Left forelimb (tissue), 1 donor: ENCODE measurements at places on chromosomes 3 and 15.

- DNase-seq = no peak
Observed at GRCh38 chr3:193665370-193665989, 72.5 kb downstream of the OPA1 start.

GRCh38 chr15:42363487-42363886 lies 4.2 kb downstream of the CAPN3 start:
- no peak for DNase-seq

DNA sequence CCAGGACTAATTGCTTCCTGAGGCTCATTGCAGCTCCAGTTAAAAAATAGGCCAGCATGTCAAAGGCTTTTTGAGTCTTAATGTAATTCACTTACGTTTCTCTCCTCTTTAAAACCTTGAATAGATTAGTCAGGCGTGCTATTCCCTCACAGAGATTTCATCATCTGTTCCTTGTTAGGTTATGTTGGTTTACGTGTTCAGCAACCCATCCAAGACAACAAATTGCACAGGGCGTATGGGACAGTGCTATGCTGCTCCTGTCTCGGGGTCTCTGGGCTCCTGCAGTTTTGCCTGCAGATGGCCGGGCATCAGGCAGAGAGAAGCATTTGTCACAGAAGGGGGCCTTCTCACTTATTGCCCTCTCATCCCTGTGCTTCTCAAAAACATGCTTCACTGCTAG lies 117.1 kb downstream of the CHDH start:
- DNase-seq = no peak

- DNase-seq = no peak
Observed at GRCh38 chr3:8647137-8647985, 2.8 kb upstream of the SSUH2 start.

GRCh38 chr3:158743664-158744566 lies 11.7 kb upstream of the RARRES1 start:
- no peak for DNase-seq

GRCh38 chr3:181212271-181212670 lies 222.7 kb upstream of the DNAJC19 start:
- DNase-seq = no peak

DNA sequence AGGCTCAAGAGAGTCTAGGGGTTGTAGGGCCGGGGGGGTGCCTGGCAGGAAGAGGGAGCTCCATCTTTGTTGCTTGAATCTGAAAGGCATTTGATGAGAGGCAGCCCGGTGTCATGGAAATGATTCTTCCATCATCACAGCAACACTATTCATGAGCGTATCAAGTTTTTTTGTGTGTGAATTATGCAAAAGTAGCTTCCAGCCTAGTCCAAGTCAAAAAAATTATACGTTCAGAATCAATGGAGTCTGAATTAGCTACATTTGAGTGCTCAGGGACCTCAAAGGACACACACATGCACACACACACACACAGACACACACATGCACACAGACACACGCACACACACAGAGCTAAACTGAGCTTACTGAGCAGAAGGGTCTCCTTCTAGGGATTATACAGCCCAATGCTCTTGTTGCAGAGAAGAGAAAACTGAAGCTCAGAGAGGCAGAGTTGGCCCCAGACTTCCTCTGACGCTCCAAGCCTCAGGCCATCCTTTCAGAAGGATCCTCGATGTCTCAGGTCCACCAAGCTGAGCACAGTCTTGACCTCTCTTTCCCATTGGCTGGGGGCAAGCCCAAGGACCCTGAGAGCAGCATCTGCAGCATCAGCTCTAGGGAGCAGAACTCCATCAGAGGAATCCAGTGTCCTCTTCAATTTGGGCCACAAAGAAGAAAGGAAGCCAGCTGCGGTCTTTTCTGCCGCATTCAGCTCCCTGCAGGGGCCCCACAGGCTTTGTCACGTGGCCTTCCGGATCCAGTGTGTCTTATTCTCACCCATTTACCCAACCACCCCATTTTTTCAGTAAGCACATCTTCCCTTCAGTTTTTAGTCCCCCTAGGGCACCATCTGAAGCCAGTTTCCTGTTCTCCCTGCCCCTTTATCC lies 228.0 kb downstream of the UACA start:
- DNase-seq = no peak

DNA sequence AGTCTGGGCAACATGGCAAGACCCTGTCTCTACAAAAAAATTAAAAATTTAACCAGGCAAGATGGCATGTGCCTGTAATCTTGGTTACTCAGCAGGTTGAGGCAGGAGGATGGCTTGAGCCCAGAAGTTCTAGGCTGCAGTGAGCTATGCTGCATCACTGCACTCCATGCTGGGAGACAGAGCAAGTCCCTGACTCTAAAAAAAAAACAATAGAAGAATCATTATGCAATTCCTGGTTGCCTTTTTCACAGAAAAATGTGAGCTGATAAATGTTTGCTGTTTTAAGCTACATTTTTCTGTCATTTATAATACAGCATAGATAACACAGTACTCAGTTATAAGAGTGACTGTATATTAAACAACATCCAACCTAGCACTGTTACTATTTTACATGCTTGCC lies 148.8 kb downstream of the SCAPER start:
- no peak for DNase-seq

DNA sequence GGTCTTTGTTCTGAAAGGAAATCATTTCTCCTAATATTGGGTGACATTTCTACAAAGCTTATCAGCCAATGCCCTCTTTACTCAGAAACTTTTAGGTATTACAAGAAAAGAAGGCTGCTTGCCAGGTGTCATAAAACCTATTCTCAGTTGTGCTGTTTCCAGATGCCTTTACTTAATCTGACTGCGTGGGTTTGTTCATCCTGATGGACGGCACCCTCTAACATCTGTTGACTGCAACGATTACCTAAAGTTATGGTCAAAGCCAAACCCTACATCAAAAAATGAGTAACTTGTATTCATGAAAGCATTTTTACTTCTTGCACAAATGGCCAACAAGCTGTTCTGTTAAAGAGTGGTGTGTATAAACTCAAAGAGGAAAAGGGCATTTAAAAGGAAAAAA lies 207.7 kb upstream of the PDZRN3 start:
- DNase-seq = no peak

DNA sequence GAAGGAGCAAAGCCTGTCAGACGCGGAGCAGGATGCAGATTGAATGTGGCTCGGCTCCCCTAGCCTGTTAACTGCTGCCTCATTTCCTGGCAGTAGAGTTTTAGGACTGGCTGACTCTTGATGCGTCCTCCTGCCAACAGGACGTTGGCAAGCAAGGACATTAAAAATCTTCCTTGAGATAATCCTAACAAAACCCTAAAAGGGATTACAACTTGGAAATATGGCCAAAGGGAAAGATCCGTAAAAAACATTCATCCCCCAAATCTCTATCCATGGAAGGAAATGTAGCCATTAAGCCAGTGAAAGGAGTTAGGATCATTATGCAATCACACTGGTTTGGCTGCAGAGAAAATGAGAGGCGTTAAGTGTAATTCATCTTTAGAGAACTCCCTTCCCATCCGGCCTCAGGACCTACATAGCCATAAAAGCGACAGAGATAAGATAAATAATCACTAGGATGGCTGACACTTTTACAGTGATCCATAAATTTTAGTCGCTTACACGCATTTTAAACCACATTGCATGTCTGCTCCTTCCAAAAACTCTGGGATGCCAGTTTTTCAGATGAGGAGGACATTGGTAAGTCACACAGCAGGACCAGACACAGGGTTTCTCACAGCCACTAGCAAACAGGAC lies 44.5 kb upstream of the C3orf80 start:
- DNase-seq = no peak

GRCh38 chr15:101014921-101015841 lies 96.0 kb downstream of the LRRK1 start:
- peak; percentile 85 for DNase-seq

DNA sequence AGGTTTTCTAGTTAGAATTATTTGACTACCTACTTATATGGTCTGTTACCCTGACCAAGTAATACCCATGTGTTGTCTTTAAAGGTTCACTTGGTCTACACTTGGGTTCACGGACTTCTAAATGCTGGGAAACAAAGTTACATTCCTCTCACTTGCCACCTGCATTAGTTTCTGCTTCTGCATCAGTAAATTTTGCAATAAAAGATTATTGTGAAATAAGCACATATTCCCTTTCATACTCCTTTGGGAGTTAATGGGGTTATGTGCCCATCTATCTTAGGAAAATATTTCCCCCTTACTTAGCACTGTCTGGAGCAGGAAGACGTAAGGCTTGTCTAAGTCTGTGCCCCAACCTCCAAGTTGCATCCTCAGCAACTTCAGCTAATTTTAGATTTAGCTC lies 160.7 kb downstream of the FRMD5 start:
- DNase-seq = no peak

GRCh38 chr3:65576966-65577365 lies 461.8 kb downstream of the MAGI1 start:
- DNase-seq = no peak

DNA sequence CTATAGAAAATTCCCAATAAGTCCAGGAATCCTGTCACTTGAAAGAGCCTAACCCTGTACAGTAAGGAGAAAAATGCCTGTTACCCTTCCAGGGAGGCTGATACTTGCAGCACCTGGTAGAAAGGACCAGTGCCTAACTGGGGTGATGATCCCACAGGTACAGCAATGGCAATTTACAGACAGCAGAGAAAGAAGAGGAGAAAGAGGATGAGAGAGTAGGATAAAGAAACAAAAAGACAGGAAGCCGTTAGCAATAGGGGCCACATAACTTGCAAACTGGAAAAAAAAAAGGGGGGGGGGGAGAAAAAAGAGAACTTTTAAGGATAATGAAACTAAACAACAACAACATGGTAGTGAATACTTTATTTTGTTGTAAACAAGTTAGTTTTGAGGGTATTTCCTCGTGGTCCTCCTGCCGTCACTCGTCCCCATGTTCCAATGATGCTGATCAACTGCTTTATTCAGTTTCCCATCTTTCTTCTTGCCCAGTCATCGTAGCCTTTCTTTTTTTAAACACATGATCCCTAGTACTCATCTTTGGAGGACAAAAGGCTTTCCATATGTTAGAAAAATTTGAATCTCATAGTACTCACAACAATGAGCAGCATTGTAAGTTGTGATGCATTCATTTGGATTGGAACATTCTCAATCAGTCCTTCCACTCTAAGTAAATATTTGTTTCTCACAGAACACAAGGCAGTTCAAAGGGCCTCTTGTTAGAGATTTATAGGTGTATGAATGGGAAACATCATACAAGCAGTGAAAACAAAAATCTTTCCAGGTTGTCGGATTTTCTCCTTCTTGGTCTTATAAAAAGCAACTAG lies 8.6 kb downstream of the TM4SF1 start:
- no peak for DNase-seq

DNA sequence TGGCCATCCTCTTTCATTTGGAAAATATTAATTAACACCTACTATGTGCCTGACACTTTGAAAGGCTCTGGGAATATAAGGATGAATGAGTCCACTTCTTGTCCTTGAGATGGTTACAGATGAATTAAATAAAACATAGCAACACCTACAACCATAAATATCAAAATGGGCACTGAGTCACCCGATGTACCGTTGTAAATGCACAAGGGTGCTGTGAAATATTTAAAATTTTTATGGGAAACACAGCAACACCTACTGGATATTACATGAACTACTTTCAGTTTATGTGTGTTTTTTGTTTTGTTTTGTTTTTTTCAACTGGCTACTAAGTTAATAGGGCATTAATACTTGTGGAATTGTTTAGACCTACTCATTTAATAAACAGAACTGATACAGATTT lies 239.0 kb upstream of the NAALADL2 start:
- DNase-seq = no peak

GRCh38 chr15:53841651-53842050 lies 82.2 kb upstream of the WDR72 start:
- DNase-seq = no peak

DNA sequence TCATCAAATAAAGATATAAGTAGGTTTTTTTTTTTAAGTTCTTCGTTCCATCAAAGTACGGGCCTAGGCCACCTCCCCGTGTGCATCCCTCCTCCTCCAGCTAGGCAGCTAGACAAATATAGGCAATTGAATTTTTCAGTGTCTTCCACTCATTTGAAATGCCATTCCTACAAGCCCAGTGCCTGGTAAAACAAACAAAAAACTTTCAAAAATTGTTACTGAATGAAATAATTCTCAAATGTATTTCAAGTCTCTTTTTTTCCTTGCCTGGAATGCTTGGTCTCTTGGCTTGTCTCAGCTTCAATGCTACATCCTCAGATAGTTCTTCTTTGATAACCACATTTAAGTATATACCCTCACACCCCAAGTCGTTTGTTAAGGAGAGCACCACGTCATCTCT lies 3.8 kb downstream of the EIF2AK4 start:
- no peak for DNase-seq

DNA sequence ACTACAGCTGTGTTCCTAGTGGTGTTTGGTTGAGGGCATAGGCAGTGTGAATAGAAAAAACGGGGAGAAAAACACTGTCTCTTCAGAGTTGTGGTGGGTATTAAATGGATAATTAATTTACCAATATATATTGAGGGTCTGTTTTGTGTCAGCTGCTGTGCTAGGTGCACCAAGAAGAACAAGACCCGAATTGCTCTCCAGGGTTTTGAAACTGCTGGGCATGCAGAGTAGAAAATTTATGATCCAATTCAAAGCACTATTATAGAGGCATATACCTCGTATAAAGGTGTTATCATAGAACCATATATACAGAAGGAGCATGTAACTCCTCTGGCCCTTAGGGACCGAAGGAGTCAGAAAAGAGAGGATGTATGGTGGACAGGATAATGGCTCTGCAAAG lies 1.6 kb upstream of the NMD3 start:
- DNase-seq = no peak

GRCh38 chr15:29990035-29990434 lies 92.7 kb upstream of the GOLGA8J start:
- no peak for DNase-seq

DNA sequence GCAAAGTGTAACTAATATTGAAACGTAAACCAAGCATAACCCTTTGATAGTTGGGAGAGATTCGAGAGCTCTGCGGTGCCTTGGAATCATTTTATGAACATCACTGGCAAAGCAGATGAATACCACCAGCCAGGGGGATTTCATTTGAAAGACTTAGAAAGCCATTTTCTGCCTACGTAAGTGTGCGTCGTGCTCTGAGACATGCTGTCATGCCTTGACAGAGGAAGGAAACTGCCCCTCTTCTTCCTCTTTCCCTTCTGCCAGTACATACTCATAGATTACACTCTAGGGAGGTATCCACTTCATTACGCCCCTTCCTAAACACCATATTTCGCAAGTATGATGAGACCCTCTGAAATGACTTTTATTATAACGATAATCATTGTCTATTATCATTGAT lies 3.3 kb upstream of the MTHFS start:
- no peak for DNase-seq

DNA sequence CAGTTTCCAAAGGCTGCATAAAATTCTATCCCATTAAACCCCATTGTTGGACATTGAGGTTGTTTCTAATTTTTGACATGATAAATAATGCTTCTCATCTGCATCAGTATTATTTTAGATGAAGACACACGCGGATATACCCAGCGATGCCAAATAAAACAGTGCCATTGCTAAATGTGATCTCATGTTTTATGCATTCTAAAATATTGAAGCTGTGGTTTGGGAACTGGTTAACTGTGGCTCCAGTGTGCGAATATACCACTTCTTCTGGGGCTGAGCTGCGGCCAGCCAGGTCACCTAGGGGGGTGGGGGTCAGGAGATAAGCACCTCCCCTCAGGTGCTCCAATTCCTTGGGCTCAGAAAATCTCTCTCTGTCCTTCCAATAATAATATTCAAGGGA lies 230.0 kb downstream of the ADAMTS9 start:
- DNase-seq = no peak

GRCh38 chr3:31610700-31611275 lies 78.1 kb downstream of the STT3B start:
- DNase-seq = no peak
